ENCODE measurements at places on chromosomes 12 and 14. TPM values are rescaled to one million over a fixed set of nuclear protein-coding genes. Genes with fewer than 3 reads are reported as not detected.

Gene AGAP2
- 1.7 TPM for total RNA-seq

Gene HOXC13
- not detected for total RNA-seq

Gene ACSM4
- total RNA-seq = not detected

Gene MGST1
- total RNA-seq = 238 TPM

Gene NGDN
- 51.1 TPM for total RNA-seq

Gene MMP19
- 0.13 TPM for total RNA-seq

Gene LMO3
- total RNA-seq = 54.3 TPM

Gene WNT5B
- total RNA-seq = 73.8 TPM

Gene TAS2R10
- total RNA-seq = 0.87 TPM

Gene SPTB
- total RNA-seq = 0.09 TPM

Gene KRT6C
- total RNA-seq = not detected

Gene NELL2
- total RNA-seq = 398 TPM

DNA sequence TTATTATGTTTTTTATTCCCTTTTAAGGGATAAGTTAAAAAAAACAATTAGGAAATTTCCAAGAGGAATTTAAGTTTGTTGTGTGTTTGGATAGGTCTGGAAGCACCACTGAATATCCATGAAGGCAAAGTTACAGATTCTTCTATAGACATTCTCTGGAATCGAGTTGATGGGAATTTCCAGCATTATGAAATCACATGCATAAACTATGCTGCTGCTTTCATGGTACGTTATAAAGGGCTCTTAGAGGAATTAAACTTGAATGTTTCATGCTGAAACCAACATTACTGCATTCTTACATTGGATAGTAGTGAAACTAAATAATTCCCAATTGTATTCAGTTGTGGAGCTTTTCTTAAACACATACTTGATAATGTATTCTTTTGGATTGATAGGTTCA, 21.5 kb upstream of the PTPRQ start:
- DNase-seq = no peak

GRCh38 chr12:67034110-67034879, 234.9 kb upstream of the CAND1 start:
- DNase-seq = peak; percentile 29

- peak; percentile 21 for DNase-seq
Measured at GRCh38 chr12:93521225-93522080, 51.0 kb upstream of the SOCS2 start.

- peak; percentile 79 for DNase-seq
Measured at GRCh38 chr12:109734219-109735000, 20.8 kb downstream of the FAM222A start.

- no peak for DNase-seq
Measured at GRCh38 chr12:115064296-115064695, 380.3 kb upstream of the TBX3 start.

DNA sequence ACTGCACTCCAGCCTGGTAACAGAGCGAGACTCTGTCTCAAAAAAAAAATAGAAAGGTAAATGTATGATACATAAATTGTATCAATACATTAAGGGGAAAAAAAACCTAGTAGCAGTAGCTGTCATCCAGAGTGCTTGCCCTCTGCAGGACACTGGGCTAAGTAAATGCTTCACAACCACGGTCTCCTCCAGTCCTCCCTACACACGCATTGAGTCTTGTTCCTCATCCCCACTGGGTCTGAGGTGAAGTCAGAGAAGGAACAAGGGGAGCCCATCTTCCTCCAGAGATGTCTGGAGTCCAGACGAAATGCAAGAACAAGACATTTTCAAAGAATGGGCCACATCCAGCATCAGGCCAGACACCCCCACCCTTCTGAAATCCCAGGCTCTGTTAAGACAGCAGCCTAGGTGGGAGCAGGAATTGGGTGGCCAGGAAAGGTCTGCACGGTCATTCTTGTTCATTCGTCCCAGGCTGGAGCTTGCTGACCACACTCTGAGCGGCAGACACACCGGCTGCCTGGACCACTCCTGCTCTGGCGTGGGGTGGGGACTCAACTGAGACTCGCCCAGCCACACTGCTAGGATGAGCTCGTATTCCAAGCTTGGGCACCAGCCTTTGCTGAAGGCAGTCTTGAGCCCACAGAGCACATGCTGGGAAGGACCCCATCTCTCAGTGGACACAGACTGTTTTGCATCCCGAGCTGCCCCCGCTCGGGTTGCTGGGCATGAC, 45.5 kb downstream of the CHGA start:
- DNase-seq = no peak

DNA sequence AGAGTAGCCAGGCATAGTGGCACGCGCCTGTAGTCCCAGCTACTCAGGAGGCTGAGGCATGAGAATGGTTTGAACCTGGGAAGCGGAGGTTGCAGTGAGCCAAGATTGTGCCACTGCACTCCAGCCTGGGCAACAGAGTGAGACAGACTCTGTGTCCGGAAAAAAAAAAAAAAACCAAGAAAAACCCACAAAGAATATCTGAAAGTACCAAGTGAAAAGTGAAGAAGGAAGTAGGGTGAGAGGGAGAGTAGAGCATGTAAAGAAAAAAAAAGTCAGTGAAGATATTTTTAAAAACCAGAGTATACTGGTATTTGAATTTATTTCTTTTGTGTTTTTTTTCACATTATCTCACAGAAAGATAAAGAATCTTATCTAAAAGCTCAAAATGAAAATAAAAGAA, 43.3 kb upstream of the ISM2 start:
- DNase-seq = no peak

DNA sequence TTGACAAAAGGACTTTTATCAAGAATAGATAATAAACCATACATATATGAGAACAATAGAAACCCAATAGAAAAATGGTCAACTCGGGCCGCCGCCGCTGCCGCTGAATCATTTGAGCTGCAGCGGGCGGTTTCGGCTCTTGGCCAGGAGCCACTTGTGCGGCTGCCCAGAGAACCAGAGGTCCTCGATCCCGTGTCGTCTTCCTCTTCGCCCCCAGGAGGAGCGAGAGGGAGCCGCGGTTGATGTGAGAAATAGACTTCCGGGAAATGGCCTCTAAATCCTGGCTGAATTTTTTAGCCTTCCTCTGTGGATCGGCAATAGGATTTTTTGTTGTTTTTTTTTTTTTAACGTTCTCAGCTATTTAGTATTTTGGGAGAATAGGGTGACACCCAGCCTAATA, 44.8 kb downstream of the CPSF6 start:
- DNase-seq = peak; percentile 81

DNA sequence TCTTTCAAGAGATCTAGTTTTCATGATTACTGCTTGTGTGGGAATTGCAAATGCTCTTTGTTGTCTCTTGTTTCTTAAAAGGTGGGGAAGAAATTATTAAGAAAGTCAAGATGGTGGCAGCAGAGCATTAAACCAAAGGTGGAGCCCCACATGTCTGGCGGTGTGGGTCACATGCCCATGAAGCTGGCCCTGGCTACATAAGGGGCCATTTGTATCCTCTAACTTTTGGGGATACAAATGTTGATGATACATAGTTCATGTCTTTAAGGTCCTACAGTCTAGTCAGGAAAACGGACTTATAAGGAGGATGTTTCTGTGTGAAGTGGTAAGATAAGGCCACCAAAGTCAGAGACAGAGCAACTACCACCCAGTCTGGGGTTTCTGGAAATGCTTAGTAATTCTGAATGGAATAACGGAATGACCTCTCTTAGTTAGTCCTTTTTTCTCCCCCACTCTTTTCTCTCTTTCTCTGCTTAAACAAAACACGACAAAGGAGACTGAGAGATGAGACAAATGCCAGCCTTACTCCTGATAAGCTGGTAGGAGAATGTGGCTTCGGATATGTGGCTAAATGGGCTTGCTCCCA, 39.9 kb upstream of the PTHLH start:
- DNase-seq = no peak

- no peak for DNase-seq
Measured at GRCh38 chr12:53074999-53075370, 4.2 kb downstream of the SPRYD3 start.

- DNase-seq = no peak
Measured at GRCh38 chr14:21036751-21037150, 2.1 kb upstream of the RNASE13 start.

DNA sequence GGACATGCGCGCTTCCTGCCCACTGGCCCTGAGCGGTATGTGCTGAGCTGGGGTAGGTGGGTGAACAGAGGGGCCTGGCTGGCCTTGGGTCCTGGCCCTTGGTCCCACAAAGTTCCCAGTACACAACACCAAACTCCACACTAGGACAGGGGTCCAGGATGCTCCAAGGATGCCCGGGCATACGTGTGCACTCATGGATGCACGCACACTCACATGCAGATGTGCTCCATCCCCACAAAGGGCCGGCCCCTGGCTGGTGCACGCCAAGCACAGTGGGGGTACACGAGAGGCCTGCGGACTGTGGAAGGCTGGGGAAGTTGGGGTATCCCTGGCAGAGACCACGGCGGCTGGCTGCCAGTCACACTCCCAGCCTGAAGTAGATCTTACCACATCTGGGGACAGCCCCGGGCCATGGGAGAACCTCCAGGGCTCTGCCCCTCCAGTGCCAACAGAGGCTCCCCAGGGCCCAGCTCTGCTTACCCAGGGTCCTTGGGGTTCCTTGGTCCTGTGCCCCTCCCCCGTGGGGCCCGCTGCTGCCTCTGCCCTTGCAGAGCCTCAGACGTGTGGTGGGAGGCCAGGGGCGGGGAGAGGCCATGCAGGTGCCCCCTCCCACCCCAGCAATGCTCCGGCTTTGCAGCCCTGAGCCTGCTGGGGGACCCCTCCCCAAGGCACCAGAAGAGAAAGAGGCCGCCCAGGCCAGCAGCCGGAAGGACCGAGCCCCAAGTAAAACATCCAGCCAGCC, 24.0 kb upstream of the NUDT14 start:
- DNase-seq = no peak

DNA sequence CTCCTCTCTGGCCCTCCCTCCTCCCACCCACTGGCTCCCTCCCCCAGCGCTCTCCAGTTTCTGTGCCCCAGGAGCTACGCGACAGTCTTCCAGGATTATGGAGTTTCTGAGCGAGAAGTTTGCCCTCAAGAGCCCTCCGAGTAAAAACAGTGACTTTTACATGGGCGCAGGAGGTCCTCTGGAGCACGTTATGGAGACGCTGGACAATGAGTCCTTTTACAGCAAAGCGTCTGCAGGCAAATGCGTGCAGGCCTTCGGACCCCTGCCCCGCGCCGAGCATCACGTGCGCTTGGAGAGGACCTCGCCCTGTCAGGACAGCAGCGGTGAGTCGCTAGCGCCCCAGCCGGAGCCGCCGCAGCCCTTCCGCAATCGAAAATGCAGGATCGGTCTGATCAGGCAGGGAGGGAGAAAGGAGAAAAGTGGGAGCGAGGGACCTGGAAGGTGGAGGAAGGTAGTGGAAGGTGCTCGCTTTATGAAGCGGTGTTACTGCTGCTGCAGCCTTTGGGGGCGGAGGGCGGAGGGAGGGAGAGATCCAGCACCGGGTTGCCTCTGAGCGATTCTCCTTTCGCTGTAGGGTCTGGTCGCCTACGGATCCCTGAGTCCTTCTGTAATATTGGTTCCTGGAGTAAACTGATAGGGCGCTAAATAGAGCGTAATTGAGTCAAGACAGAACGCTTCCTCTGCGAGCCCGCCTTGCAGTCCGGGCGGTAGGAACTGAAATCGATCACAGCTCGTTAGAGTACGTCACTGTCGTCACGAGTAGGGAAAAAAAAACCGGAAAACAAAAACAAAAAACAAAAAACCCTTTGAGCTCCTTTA, at the start of gene ALX1:
ALX1 (plus strand) TSS at position 56 of the 819 bp plus-strand sequence; CDS start at position 98, 42 bp downstream.
- peak; percentile 89 for DNase-seq

DNA sequence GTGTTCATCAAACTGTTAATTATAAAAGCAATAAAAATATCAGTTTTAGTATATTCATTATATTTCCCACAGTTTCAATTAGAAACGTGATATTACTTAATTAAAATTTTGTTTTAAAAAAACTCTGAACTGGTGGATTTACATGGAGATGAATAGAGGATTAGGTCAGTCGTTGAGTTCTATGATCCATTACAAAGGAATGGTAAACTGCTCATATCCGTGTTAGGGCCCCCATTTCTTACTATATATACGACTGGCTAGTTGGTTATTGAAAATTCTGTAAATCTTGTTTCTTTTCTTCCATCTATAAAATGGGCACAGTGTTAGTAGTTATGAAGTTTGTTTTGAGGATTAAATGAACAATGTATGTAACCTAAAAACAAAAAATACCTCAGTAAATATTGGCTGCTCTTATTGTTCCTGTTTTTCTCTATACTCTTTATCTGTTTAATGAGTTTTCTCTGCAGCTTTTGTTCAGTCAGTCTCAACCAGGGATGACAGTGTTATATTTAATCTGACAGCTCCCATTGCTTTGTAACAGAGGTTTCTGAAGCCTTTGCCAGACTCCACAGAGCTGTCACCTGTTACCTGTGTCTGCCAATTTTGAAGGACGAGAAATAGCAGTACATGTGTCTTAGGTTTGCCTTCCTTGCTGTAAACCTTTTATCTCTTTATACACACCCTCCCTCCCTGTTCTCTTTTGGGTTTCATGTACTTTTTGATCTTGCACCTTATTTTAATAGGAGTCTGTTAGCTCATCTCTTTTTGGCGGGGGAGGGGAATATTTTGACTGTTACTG, 41.5 kb downstream of the FRS2 start:
- DNase-seq = no peak

GRCh38 chr14:70114621-70115156, 74.1 kb downstream of the SLC8A3 start:
- no peak for DNase-seq

GRCh38 chr12:70074510-70074909, 168.7 kb upstream of the CNOT2 start:
- no peak for DNase-seq

- no peak for DNase-seq
Measured at GRCh38 chr12:68482660-68483059, 128.0 kb upstream of the RAP1B start.

GRCh38 chr14:34081576-34082136, 130.8 kb upstream of the EGLN3 start:
- no peak for DNase-seq

DNA sequence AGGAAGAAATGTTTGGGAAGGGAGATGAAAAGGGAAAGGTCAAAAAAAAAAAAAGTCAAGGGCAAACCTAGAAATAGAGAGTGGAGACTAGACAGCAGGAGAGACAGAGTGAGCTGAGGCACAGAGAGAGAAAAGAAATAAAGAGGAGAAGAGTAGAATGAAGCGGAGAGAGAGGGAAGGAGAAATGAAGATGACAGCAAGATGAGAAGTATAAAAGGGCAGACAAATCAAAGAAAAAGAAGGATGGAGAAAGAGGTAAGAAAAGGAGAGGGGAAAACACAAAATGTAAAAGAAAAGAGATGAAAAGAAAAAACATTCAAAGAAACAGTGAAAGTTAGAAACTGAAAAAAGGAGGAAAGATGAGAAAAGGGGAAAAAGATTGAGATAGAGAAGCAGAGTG, 53.0 kb downstream of the TC2N start:
- DNase-seq = no peak

- peak; percentile 5 for DNase-seq
Measured at GRCh38 chr12:99600388-99600787, 47.2 kb upstream of the GARIN6 start.

GRCh38 chr12:57811028-57811755, 7.3 kb downstream of the AVIL start:
- no peak for DNase-seq

GRCh38 chr12:52720365-52720886, 17.1 kb upstream of the KRT77 start:
- no peak for DNase-seq

Measured in neural progenitor cell (in vitro differentiated cells).